ENCODE measurements at places on chromosomes 11 and 22. TPM values are rescaled to one million over a fixed set of nuclear protein-coding genes. Genes with fewer than 3 reads are reported as not detected.

GRCh38 chr22:36874309-36874696 lies 13.5 kb downstream of the NCF4 start:
- DNase-seq = no peak

DNA sequence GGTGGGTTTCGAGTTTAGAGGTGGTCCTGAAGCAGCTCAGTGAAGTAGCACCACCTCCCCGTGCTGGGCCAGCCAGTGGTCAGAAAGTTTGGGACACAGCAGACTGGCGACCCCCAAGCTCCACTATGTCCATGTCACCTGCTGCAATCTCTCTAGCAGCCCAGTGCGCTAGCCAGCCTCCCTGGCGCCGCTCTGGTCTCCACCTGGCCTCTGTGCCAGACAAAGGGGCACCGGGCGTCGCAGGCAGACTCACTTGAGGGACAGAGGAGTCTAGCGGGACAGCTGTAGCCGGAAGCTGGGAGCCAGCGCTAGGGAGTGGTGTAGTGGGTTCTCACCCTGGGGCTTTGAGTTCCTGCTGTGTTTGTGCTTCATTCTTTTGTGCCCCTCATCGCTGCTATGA lies 25.5 kb downstream of the MYBPC3 start:
- DNase-seq = no peak

DNA sequence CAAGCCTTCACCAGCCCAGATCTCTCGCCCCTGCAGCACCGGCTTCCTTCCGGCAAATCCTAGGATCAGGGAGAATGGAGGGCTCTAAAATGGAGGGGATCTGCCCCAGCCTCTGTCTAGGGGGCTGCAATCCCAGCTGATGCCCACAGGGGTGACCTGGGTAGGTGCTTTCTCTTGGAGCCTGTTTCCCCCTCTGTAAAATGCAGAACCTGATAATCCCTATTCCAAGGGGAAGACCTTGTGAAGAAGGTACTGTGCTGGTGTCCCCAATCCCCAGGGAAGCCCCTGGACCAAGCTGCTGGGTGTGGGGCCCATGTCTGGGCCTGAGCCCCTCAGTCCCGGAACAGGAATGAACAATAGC lies 2.8 kb downstream of the EMID1 start:
- DNase-seq = no peak

GRCh38 chr11:123111465-123111864 lies 49.5 kb upstream of the HSPA8 start:
- DNase-seq = no peak

DNA sequence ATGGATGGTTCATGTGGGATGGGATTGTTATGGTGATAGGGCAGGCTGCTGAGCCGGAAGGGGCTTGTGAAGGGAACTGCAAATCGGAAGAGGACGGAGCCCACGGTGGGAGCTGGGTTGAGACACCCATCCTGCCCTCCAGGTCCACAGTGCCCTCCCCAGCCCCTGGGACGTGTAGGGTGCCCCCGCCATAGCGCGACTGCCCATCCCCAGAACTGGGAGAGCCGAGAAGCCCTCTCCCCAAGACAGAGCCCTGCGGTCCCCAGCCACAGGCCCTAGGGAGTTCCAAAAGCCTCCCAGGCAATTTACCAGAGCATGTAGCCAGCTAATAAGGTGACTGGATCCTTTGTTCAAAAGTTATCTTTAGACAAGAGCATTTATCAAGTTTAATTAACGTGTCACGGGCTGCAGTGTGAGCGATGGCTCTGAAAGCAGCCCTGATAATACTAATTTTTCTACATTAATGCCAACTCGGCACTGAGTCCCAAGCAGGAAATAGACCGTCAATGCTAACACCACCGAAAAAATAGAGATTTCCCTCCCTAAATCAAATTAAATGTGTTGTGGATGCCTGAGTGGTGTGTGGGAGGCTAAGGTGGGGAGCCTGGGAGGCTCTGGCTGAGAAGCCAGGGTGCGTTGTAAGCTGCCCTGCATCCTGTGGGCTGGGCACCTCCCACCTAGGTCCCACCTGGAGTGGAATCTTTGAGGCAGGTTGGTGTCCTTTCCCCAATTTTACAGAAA lies 76.8 kb upstream of the RTL6 start:
- no peak for DNase-seq

GRCh38 chr11:100930185-100930778 lies 199.3 kb downstream of the PGR start:
- DNase-seq = no peak

DNA sequence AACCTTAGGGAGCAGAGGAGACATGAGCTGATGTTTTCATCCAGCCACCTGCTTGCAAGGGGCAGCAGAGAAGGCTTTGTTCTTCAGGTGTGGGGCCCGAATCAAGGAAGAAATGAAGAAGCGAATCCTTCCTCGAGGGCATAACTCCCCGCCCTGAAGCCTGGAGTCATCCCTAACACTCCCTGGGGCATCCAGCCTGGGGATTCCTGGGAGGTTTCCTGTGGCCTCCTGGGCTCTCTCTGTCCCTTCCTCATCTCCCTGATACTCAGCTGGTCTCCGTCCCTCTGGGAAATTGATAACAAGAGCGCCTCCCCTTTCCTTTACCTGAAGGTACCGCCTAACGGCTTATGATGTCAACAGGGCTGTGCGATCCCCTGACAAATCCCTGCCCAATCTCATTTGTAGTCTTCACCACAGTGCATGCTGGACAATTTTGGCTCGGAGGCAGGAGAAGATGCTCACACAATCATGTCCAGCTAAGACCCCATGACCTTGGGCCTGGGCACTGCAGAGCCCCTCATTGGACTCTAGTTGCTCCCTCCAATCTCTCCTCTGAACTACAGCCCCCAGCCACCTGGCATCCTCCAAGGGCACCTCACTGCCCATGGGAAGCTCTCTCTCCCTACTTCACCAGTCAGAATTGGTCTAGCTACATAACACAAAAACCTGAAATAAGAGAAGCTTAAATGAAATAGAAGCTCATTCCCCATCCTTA lies 80.6 kb upstream of the RTL6 start:
- no peak for DNase-seq

GRCh38 chr11:111635706-111636045 lies 33.4 kb downstream of the SIK2 start:
- DNase-seq = no peak

DNA sequence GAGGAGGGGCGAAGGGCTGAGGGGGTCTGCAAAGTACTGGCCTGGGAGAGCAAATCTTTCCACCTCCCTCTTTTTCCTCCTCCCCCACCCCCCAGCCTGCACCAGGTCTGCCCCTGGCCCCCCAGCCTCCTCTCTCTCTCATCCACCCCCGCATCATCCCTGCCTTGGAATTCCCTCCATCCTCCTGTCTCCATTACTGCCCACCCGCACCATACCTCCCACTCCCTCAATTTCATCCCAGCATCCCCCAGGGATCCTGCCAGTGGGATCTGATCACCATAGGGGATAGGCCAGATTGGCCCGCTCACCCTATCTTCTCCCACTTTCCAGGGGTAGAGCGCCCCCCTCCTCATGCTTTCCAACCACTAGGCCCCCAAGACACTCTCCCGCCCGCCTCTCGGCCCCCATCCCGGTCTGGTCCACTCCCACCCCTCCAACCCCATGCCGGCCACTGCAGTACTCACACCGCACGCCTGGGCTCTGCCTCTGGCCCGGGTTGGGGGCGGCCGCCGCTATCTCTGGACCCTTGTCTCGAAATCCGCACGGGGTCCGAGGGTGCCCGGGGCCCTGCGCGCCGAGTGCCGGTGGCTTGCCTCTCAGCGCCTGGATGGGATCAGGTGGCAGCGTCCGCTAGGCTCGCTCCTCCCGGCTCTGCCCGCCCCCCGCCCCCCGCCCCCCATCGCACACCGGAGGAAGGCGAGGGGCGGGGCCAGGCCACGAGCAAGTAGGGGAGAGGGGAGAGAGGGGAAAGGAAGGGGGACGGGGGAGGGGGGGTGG lies at the start of gene GAL3ST3:
Gene GAL3ST3, minus strand, starts transcription at position 615 of the 777 bp plus-strand sequence. CDS start 3,746 bp downstream, outside the sequence.
- DNase-seq = no peak

DNA sequence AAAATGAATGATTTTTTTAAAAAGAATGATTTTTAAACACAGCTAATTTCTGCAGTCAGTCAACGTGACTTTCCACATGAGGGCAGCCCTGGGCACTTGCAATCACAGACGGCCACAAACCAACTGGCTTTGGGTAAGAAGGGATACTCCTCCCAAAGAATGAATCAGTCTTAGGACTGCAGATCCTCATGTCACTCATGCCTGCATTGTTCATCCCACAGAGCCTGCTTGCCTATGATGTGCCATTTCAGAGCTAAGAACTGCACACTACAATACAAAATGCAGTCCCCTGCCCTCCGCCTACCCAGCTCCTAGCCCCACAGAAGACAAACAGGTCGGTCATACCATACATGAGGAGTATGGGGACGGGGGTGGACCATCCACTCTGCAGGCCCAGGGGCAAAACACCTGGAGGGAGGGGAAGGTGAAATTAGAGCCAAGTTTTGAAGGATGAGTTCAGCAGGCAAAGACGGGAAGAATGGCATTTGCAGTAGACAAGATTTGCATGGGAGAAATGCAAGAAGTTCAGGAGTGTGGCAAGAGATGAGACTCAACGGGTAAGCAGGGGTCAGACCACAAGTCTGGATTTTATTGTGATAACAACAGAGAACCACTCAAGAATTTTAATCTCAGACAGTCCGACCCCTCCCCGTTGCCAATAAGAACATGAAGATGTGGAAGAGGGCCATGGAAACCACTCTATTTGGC lies 24.7 kb downstream of the PACSIN2 start:
- no peak for DNase-seq

- DNase-seq = no peak
Measured at GRCh38 chr22:50257041-50257440, 4.4 kb downstream of the MAPK12 start.

The MS4A4E gene
- total RNA-seq = 0.47 TPM

The SESN3 gene
- total RNA-seq = 48.7 TPM

The ACCS gene
- total RNA-seq = 22.6 TPM

The OR52E8 gene
- not detected for total RNA-seq

The RNF169 gene
- 19.4 TPM for total RNA-seq

The DDIAS gene
- total RNA-seq = 0.47 TPM

The NTM gene
- total RNA-seq = not detected

The INCENP gene
- 15.9 TPM for total RNA-seq

The TRIM48 gene
- not detected for total RNA-seq

The KDM4E gene
- total RNA-seq = not detected

The OR10D3 gene
- total RNA-seq = not detected

The SAA4 gene
- not detected for total RNA-seq

All from T-helper 17 cell (primary cell).